ENCODE measurements at places on chromosomes 6 and 20.
A peak's percentile ranks its signal among the peaks of the same experiment; 100 is the strongest.

DNA sequence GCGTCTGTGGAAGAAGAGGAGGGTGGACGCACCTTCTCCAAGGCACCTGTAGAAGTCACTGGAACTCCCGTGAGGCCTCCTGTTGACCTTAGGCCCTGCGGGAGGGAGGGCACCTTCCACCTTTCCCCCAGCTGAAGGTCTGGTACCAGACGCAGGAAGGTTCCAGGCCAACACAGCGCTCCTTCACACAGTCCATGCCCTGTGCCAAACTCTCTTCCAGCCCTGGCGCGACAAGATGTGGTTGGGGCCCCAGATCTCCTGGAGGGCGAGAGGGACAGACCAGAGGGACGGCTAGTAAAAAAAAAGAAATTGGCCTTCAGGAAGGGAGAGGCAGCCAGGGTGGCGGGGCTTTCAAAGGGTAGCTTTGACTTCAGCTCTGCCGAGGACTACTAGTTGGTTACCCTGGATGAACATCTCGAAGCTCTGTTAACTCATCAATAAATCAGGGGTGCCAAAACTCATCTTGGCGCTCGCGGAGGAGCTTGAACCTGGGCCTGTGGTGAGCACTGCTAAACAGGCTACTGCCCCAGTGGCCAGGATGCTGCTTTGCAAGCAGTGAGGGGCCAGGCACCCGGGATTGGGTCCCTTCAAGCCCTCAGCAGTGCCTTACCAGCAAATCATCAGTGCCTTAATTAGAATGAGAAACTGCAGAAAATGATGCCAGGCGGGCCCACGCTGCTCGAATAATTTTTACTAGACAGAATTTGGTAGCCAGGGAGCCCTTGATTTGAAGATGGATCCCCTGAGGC lies 14.9 kb downstream of the AARS2 start:
- no peak for DNase-seq

DNA sequence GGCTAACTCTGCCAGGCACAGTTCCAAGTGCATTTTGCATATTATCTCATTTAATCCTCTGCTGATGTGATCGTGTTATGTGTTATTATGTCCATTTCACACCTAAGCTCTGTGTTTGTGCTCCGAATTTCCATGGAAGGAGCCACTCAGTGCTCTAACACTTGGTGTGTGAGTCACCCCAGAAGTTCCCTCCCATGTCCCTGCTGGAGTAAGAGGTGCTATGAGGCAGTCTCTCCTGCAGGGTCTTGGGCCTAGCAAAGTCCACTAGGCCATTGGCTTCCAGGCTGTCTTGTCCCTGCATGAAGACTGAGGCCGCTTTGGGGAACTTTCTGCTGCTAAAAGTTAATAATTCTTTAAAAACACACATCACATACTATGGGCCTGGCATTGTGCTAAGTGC lies 405.9 kb upstream of the SULF2 start:
- no peak for DNase-seq

DNA sequence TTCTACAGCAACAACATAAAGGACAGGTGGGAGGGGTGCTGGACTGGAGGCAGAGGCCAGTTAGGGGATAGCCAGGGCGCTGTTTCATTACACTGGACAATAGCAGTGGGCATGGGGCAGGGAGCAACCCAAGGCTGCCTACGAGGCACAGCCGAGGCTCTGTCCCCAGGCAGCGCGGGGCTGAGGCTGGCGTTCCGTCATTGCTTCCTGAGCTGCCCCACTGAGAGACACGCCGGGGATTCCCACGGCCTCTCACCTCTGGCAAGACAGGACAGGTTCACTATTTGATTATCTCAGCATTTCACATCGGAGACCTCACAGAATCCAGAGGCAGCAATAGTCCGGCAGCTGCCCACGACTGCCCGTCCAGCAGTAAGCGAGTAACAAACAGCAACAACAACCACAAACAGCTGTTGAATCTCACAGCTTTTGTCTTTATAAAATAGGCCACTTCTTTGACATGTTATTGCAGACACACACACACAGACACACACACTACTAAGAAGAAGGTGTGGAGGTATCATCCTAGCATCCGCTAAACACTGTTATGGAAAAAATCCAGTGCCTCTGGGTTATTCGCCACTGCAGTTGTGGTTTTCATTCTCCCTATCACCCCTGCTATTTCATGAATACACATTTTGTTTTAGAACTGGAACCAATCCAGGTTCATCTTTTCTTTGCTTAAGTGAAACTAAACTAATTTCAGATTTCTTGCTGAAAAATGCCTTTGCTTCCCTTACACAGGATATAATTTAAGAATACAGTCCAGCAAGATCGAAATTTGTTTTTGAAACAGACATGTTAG lies 19.5 kb downstream of the KIF25 start:
- DNase-seq: no peak

- DNase-seq: no peak
Observed at GRCh38 chr6:11196511-11197174, 35.8 kb downstream of the NEDD9 start.

GRCh38 chr20:23320317-23320716 lies 30.3 kb upstream of the NXT1 start:
- no peak for DNase-seq

- DNase-seq: no peak
Observed at GRCh38 chr6:149454346-149454848, 30.4 kb downstream of the ZC3H12D start.

DNA sequence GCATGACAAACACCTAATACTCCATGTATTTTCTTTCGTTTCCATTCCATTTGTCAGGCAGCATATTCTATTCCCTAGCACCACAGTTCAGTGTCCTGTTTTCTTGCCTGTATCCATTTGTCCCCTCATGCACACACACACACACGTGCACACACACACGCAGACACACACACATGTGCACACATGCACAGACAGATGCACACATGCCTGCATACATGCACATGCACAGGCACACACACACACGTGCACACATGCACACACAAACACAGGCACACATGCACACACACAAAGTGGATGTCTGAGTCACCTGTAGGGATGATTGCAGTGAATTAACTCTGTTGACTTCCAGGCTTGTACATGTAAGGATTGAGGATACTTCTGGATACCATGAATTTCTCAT lies 226.7 kb upstream of the SYNDIG1 start:
- DNase-seq: no peak

DNA sequence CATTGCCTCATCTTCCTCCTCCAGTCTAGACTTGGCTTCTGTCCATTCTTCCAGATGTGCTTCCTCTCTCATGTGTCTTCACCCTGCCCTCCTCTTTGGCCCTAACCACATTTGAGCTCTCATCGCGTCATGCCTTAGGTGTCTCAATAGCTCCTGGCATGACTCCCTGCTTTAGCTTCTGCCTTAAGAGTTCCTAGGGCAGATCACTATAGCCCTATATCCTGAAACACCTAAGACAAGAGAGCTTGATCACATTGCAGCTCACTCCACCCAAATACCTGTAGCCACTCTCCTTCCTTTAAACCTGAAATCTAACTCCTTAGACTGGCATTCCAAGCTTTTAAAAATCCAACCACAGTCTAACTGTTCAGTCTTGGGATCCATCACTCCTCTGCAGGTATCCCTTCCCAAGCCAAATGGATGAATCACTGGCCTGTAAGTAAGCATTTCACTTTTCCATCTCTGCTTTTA lies 69.0 kb upstream of the STXBP5 start:
- no peak for DNase-seq

DNA sequence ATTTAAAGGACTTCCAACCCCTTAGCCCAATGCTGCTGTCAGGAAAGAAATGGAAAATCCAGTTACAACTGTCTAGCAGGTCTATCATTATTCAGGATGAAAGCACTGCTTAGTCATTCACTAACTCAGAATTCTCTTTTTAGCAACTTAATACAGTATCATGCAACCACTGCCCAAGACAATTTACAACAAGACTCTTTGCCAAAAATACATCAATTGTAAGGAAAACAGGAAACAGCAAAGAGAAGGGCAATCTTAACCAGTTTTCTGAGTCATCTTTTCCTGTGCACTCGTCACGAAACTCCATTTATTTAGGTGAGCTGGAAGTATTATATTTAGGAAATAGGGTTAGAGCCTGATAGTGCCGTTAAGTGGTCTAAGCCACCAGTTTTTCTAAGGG lies 1197.7 kb upstream of the CITED2 start:
- no peak for DNase-seq

DNA sequence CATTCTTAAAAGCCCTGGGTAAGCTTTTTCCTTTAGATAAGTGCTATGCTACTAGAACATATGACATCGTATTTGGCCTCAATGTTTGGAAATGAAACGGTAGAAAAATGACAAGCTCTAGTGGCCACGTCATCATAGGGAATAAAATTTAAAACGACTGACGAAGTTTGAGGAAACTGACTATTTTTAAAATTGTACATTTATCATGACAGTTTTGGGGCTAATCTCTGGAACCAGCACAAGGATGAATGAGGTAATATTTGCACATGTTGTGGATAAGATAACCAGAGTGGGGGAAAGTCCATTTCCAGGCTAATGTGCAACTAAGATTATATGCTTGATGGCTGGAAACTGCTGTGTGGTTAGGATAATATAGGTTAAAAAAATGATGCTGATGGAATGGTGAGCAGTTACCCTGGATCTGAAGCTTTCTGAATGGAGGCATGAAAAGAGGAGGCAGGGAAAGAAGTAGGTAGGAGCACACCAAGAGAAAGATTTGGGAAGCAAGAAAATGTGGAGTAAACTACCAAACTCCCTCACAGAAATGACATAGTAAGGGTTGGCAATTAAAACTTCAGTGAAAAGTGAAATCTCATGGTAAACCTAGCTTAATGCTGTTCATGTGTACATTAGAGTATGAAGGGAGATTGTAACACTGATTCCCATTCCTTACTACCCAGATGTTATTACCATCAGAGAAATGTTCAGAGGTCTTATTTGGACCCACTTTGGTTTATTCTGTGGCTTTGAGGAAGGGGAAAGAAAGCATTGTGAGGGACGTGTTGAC lies 42.7 kb upstream of the CEP162 start:
- DNase-seq: no peak

DNA sequence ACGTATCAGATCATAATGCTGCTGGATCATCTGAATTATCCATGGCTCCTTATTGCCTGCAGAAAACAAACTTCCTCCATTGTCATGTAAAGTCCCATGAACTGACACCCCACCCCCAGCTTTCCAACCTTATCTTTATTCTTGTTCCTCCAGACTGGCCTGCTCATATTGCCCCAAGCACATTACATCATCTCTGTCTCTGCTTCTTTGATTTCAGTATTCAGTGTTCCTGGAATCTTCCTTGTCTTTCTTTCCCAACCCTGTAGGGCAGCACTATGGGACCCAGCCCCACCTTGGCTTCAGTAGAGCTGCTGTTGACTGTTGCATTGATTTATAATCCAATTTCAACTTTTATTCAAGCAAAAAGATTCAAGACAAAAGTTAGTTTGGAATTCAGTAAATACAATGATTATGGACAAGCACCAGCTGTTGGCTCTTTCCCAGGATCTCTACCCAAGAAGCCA lies 187.5 kb upstream of the ECI2 start:
- DNase-seq: no peak

GRCh38 chr20:34049897-34050695 lies 56.4 kb downstream of the RALY start:
- no peak for DNase-seq

- no peak for DNase-seq
Observed at GRCh38 chr20:17960927-17961586, 7.5 kb downstream of the SNX5 start.

DNA sequence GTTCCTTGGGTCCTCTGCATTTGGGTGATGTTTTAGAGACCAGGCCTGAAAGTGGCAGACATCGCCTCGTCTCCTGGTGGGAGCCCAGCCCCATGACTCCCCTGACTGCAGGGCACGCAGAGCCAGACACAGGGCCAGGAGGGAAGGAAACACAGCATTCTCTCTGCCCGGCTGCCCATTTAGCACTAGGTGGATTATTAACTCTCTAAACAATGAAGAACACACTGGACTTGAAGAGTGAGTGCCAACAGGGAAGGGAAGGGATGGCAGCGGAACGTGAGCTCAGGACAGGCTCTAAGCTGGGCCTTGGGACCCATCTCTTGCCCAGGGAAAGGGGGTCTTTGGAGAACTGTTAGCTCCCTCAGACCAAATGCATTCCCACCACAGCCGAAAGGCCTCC lies 80.4 kb downstream of the TBXT start:
- no peak for DNase-seq

- DNase-seq: no peak
Observed at GRCh38 chr20:42792052-42792451, 397.7 kb downstream of the PTPRT start.

GRCh38 chr6:87742106-87742505 lies 40.1 kb upstream of the AKIRIN2 start:
- peak; percentile 16 for DNase-seq

DNA sequence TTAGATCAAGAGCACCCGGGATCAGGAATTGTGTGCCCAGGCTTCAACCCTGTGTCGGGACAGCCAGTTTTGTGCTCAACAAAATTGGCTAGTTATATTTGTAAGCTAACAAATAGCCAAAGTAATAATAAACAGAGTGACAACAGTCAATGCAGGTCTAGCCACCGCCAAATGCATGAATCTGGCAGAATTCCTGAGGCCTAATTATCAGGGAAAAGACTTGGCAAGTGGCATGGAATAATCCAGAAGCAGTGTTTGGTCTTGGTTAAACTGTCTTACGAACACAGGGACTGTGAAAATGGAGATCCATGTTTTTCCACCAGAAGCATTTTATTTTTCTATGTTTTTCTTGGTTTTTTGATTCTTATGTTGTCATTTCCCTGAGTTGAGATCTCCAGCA lies 268.8 kb downstream of the ZNF217 start:
- DNase-seq: no peak

- no peak for DNase-seq
Observed at GRCh38 chr6:16069671-16070070, 59.2 kb upstream of the MYLIP start.

DNA sequence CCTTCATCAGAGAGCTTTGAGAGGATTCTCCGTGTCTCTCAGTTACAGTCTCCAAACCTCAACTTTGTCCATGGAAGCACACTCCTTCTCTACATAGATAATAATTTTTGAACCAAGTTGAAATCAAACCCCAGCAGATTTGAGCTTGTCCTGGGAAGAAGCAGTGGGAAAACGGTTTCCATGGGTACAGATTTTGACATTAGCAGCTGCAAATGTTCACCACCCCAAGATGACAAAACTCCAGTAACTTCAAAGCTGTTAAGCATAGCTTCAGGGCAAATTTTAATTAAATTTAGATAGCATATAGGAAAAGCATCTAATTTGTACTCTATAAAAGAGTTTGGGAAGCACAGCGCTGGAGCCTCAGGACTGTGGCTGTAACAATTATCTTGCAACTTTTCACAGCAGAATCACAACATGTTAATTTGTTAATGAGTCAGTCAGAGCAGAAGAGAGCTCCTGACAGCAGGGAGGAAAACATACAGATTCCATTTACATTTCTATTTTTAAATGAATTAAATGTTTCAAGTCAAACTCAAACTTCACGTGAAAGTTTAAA lies 240.7 kb downstream of the BMP7 start:
- no peak for DNase-seq

DNA sequence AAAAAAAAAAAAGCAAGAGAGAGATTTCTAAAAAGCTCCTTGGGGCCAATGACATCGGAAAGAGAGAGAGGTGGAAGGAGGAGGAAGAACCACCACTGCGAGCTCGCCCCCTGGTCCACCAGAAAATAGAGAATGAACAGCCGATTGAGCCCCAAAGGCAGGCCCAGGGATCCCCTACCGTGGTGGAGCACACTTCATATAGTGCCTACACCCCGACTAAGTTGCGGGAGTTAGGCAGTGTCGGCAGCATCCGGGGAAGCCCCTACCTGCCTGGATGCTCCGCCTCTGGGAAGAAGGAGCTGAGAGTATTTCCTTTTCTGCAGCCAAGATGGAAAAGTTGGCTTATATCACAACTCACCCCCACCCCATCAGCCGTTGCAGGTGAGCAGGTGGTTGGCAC lies 38.6 kb upstream of the HSF2 start:
- no peak for DNase-seq
